ENCODE measurements at places on chromosomes 13 and 19.

DNA sequence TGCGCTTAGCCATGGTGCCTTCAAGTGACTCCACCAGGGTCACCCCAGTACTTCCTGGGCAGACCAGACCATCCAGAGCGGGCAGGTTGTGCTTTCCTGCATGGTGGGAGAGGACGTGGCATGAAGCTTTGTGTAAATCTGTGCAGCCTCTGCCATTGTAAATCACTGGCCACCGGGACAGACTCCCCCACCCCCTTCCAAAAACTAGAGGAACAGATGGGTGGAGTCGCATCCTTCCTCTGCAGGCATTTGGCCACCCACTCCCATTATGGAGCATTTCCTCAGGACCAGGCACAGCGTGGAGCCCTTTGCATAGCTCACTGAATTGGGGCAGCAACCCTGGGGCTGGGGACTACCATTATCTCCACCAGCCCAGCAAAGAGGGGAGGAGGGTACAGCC is 8.2 kb downstream of the BCKDHA start:
- DNase-seq, result no peak

GRCh38 chr13:101931186-101931585 is 470.7 kb downstream of the FGF14 start:
- DNase-seq, result no peak

- no peak for DNase-seq
Observed at GRCh38 chr19:10921910-10922637, 6.4 kb downstream of the YIPF2 start.

DNA sequence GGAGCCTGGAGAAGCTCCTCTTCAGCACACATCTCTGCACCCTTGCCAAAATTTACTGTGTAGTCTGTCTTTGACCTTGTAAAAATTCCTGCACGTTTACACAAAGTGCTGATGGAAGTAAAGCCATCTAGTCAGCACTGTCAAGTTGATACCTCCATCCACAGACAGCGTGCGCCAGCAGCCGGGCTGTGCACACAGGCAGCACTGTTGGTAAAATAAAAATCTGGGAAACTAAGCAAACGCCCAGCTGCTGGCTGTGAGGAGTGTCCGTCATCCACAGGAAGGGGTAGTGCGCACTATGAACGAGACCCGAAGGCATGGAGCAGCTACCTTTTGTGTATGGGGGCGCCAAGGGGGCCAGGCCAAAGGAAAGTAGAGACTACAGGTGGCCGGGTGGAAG is 17.4 kb upstream of the SIGLEC11 start:
- no peak for DNase-seq

- DNase-seq, result no peak
Observed at GRCh38 chr13:106533101-106533942, 2.1 kb downstream of the EFNB2 start.

- DNase-seq, result no peak
Observed at GRCh38 chr19:18601875-18602274, 4.7 kb downstream of the CRLF1 start.

DNA sequence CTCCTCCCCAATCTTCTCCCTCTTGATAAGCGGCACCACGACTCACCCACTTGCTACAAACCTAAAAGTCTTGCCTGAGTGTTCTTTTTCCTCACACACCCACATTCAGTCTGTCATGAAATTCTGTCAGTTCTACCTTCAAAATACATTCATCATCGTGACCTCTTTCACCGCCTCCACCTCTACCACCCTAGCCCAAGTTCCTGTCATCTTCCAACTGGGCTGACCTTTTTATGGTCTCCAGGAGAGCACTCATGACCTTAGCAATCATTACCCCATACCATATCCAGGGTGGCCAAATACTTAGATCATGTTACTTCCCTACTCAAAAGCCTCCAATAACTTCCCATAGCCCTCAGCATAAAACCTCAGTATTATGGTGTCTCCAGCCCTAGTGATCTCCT is 110.4 kb upstream of the TSC22D1 start:
- no peak for DNase-seq

DNA sequence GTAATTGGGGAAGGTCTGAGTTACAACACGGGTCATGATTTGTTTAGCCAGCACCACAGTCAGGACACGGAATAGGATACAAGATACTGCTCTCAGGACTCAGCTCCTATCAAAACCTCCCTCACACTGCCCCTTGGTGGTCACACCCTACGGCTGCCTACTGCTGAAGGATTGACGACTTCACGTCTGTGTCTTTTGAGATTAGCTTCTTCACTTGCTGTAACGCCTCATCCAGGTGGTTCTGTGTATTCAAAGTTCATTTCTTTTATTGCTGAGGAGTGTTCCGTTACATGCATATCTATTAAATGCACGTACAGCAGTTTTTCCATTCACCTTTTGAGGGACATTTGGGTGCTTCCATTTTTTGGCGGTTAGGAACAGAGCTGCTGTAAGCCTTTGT is 46.3 kb downstream of the URI1 start:
- no peak for DNase-seq

GRCh38 chr19:2732157-2732725 is 7.6 kb downstream of the SLC39A3 start:
- no peak for DNase-seq

DNA sequence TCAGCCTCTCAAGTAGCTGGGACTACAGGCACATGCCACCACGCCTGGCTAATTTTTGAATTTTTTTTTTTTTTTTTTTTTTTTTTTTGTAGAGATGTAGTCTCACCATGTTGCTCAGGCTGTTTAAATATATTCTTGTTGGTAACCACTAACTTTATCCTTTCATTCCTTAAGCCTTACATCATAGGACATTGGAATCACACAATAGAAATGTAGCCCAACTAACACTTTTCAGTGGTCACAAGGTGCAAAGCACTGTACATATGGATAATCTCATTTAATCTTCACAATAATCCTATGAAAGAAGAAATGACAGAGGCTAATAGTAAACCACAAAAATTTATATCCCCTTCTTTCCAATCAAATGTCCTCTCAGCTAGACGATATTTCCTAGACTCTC is 417.8 kb upstream of the DACH1 start:
- no peak for DNase-seq

- no peak for DNase-seq
Observed at GRCh38 chr13:74205313-74205690, 71.1 kb upstream of the KLF12 start.

DNA sequence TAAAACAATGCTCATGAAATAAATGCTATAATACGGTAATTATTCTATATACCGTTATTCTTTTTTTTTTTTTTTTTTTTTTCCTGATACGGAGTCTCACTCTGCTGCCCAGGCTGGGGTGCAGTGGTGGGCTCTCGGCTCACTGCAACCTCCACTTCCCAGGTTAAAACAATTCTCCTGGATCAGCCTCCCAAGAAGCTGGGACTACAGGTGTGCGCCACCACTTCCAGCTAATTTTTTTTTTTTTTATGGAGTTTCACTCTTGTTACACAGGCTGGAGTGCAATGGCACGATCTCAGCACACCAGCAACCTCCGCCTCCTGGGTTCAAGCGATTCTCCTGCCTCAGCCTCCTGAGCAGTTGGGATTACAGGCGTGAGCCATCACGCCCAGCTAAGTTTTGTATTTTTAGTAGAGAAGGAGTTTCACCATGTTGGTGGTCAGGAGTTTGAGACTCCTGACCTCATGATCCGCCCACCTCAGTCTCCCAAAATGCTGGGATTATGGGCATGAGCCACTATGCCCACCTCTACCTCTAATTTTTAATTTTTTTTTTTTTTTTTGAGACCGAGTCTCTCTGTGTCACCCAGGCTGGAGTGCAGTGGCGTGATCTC is 6.9 kb downstream of the PPP1R15A start:
- no peak for DNase-seq

GRCh38 chr19:16373532-16373931 is 48.9 kb downstream of the KLF2 start:
- DNase-seq, result no peak

DNA sequence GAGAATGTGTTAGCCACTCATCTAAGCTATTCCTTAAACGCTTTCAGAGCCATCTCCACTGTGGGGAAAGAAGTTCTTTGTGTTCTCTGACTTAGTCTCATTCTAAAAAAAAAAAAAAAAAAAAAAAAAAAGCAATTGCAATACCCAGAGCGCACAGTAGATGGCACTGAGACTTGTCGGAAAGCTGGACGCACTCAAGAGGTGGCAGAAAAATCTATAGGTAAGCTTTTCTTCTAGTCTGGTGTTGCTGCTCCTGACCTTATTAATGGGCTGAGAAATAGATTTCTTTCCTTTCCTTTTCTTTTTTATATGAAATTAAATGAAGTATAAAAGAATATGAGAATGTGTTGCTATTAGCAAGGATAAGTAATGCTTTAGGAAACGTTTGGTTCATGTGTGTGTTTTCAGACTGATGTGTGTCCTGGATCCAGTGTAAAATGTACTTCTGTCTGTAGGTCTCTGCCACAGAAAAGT is 4.7 kb upstream of the GJB2 start:
- DNase-seq, result no peak

DNA sequence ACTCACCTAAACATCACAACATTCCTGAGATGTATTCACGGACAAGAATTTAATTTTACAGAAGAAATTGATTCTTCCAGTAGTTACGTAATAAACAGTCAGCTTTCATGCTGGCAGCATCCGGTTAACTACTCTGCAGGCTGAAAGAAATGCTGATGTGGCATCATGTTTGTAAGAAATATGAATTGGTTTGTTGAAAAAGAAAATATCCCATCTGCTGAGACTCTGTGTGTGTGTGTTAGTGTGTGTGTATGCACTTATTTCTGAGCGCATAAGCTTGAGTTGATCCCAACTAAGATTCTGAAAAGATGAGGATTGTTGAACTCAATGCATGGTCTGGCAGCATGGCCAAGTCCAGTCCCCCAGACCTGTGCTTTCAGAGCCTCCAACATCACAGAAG is 74.3 kb upstream of the FAM216B start:
- no peak for DNase-seq

DNA sequence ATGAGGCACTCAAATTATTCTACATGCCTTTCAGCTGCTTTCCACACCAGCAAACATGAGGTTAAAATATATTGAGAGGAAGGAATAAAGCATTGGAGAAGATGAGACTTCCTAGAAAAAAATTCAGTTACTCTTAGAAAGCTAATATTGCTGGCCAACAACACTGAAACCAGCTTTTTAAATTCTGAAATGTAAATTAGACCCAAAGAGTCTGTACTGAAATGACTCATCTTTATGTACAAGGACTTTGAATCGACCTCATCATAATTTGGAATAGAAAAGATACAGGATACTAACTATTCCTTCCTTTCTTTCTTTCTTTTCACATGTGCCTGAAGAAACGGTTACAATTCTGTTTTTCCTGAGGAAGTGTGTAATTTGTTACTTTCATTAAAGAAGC is 6.5 kb upstream of the HSPH1 start:
- no peak for DNase-seq

DNA sequence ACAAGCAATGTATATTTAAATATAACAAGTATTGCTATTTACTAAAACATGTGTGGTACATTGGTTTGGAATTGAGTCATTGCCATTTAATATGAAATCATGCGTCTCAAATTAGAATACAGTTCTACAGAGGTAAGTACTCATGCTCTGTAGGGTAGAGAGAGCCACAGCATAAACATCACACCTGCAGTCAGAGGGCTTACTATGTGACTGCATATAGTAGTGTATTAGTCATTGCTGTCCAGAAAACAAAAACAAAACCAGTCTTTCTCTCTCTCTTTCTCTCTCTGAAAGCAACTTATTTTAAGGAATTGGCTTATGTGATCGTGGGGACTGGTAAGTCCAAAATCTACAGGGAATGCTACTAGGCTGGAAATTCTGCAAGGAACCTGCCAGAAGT is 370.3 kb downstream of the GPC5 start:
- no peak for DNase-seq

- DNase-seq, result no peak
Observed at GRCh38 chr19:13172346-13173138, 22.3 kb downstream of the IER2 start.

DNA sequence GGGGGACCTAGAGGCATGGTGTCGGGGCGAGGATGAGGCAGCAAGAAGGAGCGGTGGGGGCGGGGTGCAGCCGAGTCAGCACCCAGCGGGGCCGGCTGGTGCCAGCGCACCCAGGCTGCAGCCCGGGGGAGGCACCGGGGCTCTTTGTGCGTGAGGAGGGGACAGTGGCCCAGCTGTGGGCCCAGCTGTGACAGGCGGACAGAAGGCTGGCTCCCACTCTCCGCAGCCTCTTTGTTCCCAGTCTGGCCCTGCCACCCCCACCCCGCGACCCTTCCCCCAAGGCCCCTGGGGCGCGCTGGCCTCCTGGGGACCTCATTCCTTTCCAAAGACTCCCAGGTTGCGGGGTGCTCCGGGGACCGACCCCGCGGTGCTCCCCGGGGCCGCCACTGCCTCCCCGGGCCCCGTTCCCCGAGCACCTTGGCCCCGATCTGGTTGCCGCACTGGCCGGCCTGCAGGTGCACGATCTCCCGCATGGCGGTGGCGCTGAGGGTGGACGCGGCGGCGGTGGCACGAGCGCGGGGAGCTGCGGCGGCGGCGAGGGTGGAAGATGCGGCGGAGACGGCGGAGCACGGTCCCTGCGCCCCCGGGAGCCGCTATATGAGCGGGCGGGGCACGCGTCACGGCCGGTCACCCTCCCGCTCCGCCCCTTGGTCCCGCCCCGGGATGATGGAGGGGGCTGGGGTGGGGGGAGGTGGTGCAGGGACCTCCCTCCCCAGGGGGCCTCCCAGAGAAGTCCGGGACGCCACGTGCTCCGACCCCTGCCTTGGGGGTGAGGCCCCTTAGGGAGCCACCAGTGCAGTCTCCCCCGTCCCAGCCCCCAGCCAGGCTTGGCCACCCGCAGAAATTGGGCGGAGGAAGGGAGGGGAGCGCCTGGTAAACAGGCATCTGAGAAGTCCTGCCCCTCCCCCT is at the start of gene TUBB4A:
TSS of gene TUBB4A (minus strand) at position 570 of the 909 bp plus-strand sequence. CDS start at position 473, 97 bp downstream.
- DNase-seq, result no peak

DNA sequence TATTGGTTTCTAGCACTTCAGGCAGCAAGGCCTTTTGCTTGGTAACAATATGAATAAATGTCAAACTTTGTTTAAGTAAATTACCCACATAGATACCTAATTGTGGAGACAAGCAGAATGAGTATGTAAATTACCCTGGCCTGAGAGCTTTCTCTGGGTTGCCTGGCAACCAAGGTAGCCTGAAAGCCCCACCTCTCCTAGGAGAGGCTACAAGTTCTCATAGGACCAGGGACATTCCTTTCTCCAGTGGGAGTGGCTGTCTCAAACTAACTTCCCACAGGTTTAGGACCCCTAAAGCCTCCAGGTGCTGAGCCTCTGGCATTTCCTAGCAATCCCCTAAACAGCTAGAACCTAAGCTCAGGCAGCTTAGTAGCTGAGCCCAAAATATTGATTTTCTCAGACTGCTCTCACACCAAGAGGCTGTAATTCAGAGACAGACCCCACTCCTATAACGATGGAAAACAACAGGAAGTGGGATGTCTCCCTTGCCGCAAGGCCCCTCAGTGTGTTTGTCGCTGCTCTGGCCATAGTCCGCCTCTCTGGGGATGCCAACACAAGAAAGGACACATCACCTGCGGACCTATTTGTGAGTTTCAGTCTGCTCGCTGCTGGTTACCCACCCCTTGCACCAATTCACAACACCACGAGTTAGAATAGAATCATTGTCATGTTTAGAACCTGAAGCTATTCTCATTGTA is 207.3 kb downstream of the DLEU7 start:
- no peak for DNase-seq

GRCh38 chr13:64066711-64067110 is 2651.1 kb upstream of the PCDH20 start:
- no peak for DNase-seq

GRCh38 chr13:99666146-99666805 is 165.0 kb downstream of the TM9SF2 start:
- DNase-seq, result no peak

- DNase-seq, result no peak
Observed at GRCh38 chr19:55460670-55461258, 678 bp downstream of the ISOC2 start.

Measured in SIG-M5 (cell line).